ENCODE measurements at places on chromosomes 7 and 10.

GRCh38 chr7:156166692-156167416 is 354.6 kb upstream of the SHH start:
- DNase-seq, result no peak

DNA sequence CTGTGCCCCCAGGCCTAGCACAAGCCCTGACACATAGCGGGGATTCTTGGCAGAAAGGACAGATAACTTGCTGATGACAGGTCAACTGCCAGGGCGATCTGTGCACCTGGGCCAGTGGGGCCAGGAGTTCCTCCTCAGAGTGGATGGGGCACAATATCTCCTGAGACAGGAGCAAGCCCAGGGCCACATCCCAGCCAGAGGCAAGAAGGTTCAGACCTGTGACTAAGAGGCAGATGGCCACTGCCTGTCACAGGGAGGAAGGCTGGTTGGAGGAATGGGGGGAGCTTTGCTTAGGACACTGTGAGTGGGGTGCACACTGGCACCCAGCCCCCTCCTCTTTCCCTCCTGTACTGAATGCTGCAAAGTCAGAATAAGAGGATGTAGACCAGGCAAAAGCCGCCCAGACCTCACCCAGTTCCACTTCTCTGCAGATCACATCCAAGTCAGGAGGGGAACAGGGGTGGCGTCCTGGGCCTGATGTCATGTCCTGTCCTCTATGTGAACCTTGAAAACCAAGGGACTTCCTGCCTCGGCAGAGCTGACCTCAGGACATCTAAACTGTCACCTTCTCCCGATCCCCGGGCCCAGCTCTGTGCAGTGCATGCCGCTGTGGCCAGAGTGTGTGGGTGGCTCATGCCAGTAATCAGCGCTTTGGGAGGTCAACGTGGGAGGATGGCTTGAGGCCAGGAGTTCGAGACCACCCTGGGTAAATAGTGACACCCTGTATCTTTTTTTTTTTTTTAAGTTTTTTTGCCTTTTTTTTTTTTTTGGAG is 1.3 kb downstream of the GUSB start:
- peak; percentile 16 for DNase-seq

- DNase-seq, result peak; percentile 68
These were observed 7.8 kb downstream of the HPS6 start for GRCh38 chr10:102072673-102073527.

GRCh38 chr7:99791667-99792369 is 7.8 kb upstream of the CYP3A4 start:
- no peak for DNase-seq

GRCh38 chr10:14459665-14460064 is 128.9 kb upstream of the FRMD4A start:
- DNase-seq, result no peak

- DNase-seq, result no peak
These were observed 1.3 kb downstream of the SERPINE1 start for GRCh38 chr7:101128040-101128834.

- no peak for DNase-seq
These were observed 348.8 kb downstream of the GALNT17 start for GRCh38 chr7:71480791-71481190.

GRCh38 chr7:28061824-28062196 is 118.8 kb downstream of the JAZF1 start:
- no peak for DNase-seq

- DNase-seq, result peak; percentile 69
These were observed 5.1 kb downstream of the ZMIZ1 start for GRCh38 chr10:79073784-79074432.

DNA sequence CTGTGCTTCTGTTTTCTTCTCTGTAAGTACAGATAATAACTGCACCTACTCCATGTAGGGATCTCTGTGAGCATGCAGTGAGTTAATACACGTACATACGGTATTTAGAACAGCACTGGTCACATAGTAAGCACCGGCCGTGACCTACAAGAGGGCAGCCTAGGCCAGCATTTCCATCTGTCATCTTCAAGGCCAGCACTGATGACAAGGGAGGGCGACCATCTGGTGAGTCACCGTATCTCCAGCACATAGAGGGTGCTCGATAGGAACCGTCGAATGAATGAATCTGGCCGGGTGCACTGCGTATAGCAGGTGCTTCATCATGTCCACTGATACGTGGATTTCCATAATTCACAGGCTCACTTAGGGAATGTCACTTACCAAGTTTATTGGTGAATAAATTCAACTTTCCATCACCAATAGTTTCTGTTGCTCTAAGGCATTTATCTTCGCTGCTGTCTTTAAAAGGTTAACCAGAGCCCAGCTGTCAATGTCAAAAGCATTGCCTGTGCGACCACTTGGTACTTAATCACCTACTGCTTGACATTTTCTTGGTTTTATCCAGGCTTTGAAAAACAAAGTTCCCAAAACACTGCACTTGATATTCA is 8.3 kb downstream of the NOD1 start:
- no peak for DNase-seq

GRCh38 chr7:7772397-7772821 is 54.0 kb upstream of the RPA3 start:
- no peak for DNase-seq

Data from fibroblast of skin of right biceps (primary cell).